Breast epithelium (tissue), 4 donors: ENCODE measurements at places on chromosomes 16 and 17. TPM values are rescaled to one million over a fixed set of nuclear protein-coding genes. Genes with fewer than 3 reads are reported as not detected.

DNA sequence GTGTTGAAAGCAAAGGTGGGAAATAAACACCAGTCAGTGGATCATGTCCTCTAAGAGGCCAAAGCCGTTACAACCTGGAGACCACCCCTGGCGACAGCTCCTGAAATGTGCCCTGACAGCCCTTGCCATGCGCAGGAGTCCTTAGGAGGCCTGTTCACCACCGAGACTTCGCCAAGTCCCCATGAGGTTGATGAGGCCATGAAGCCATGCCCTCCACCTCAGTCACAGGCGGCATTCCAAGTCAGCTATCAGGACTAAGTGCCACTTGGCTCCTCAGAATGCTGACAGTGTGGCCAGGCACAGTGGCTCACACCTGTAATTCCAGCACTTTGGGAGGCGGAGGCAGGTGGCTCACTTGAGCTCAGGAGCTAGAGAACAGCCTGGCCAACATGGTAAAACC, 27.1 kb downstream of the ADAM11 start:
- no peaks in the 10 kb centered on the region for H3K36me3 ChIP-seq
- no peak for DNase-seq
- no peak overlapping the region for H3K27ac ChIP-seq
- H3K4me1 ChIP-seq = no peaks in the 10 kb centered on the region
- H3K4me3 ChIP-seq = no peak overlapping the region

DNA sequence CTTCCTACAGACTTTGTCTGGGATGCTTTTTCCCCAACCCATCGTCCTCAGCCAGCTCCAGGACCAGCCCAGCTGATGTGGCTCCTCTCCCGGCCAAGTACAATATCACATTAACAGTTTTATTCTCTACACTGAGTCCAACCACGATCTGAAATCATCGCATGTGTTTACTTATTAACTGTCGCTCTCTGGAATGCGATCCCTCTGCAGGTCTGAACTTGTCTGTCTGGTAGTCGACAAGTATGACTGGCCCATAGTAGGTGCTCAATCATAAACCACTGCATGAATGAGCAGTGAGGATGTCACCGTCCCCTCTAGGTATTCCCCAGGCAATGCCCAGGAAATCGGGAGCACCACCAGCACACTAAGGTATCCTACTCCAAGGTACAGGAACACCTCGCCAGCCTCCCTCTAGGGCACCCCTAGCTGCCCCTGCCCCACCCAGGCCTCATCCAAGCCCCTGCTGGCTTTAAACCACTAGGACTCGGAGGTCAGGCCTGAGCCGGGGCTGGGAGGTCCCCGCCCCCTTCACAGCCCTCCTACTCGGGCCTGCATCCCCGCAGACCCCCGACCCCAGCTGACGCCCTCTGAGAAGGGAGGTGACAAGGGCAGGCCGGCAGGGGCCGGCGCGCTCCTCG, 27.7 kb downstream of the RTN4RL1 start:
- H3K4me3 ChIP-seq = peak overlapping the region; percentile 55
- H3K27ac ChIP-seq = peak overlapping the region; percentile 89
- peaks cover 6% of the 10 kb centered on the region for H3K4me1 ChIP-seq

DNA sequence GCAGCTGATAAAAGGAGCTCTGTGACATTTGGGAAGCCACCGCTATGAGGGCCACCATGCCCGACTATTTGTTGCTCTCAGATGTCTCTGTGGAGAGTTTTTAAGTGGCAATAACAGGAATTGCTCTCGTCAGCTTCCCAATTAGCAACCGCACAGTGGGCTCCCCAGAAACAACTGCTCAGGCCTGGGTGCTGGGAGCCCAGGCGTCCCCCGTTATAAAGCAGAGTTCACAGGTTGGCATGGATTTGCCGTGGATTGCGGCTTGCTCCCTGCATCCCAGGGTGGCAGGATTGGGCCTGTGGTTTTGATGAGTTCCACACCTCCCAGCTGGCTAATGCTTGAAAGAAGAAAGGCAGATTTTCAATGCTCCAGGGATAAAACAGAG, 289.9 kb downstream of the CPPED1 start:
- no peaks in the 10 kb centered on the region for H3K4me1 ChIP-seq
- no peak overlapping the region for H3K4me3 ChIP-seq
- no peaks in the 10 kb centered on the region for H3K27me3 ChIP-seq
- no peaks in the 10 kb centered on the region for H3K36me3 ChIP-seq
- DNase-seq = no peak

- no peaks in the 10 kb centered on the region for H3K4me1 ChIP-seq
- no peaks in the 10 kb centered on the region for H3K36me3 ChIP-seq
- H3K27me3 ChIP-seq = no peaks in the 10 kb centered on the region
- DNase-seq = no peak
- H3K27ac ChIP-seq = no peak overlapping the region
Observed at GRCh38 chr17:79870540-79870939, 31.3 kb upstream of the CBX4 start.

GRCh38 chr16:54241525-54241924, 45.1 kb downstream of the IRX3 start:
- no peak overlapping the region for H3K27ac ChIP-seq
- no peaks in the 10 kb centered on the region for H3K36me3 ChIP-seq
- H3K27me3 ChIP-seq = no peaks in the 10 kb centered on the region

DNA sequence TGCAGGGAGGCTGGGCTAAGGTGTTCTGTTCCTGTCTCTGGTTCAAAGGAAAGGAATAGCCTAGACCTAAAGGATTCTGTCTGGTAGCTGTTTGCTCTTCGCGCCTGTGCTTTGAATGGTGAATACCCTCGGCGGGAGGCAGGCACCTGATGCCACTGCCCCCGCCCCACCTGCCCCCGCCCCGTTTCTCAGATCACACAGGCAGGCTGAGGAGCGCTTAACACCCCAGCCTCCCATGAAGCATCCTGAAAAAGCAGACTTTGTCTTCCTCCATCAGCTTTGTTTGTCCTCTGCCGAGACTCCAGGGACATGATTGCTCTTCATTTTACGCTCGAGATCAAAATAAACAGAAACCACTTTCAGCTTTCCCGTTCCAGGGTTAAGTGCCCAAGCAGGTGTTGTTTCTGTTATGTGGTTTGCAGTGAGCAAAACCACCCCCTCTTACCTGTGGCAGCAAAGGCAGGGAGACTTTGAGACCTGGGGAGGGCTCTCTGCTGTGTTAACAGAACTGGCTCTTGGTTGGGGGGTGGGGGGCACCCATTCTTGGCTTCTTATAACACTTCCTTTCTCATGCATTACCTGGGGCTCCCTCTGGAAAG, 452.1 kb downstream of the WWOX start:
- no peak overlapping the region for H3K27ac ChIP-seq
- no peaks in the 10 kb centered on the region for H3K36me3 ChIP-seq
- no peaks in the 10 kb centered on the region for H3K27me3 ChIP-seq
- no peak overlapping the region for H3K4me3 ChIP-seq
- no peak for DNase-seq
- no peaks in the 10 kb centered on the region for H3K4me1 ChIP-seq

DNA sequence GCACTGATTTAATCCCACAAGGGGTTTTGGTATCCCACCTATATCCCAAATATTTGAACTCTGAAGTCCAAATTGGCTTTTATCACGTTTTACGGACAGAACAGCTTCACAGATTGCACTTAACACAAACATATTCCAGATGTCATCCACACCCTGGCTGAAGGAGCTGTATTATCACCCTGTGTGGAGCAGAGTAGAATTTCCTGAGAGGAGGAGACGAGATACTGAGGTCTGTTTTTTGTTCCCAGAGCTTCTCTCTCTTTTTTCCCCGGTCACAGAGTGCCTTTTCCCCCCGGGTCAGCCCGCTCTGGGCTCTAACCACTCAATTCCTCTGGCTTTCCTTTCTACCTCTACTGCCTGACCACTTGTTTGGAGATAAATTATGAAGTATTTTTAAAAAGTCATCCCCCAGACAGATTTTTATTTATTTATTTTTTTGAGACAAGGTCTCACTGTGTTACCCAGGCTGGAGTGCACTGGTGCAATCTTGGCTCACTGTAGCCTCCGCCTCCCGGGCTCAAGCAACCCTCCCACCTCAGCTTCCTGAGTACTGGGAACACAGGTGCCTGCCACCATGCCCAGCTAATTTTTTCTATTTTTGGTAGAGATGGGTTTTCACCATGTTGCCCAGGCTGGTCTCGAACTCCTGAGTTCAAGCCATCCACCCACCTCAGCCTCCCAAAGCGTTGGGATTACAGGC, 30.7 kb downstream of the DNAH2 start:
- DNase-seq = no peak

DNA sequence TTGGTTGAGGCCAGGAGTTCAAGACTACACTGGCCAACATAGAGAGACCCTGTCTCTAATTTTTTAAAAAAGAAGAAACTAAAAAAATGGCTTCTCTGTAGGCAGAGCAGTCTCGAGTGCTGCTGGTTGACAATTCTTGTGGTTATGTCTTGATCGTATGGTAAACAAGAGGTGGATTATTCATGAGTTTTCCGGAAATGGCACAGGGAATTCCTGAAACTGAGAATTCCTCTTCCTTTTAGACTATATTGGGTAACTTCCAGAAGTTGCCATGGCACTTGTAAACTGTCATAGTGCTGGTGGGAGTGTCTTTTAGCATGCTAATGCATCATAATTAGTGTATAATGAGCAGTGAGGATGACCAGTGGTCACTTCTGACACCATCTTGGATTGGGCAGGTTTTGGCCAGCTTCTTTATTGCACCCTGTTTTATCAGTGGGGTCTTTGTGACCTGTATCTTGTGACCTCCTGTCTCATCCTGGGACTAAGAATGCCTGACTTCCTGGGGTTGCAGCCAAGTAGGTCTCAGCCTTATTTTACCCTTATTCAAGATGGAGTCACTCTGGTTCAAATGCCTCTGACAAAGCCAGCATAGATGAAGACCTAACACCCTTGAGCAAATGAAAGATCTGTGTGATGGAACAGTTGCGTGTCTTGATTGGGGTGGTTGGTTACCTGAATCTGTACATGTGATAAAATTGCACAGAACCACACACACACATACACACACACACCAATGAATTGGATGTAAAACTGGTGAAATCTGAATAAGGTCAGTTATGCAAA, 30.2 kb downstream of the BMERB1 start:
- H3K4me1 ChIP-seq = no peaks in the 10 kb centered on the region
- no peaks in the 10 kb centered on the region for H3K36me3 ChIP-seq
- H3K27me3 ChIP-seq = no peaks in the 10 kb centered on the region

- H3K4me1 ChIP-seq = peaks cover 8% of the 10 kb centered on the region
- H3K4me3 ChIP-seq = no peak overlapping the region
- no peak for DNase-seq
- H3K27ac ChIP-seq = peak overlapping the region; percentile 84
- H3K27me3 ChIP-seq = no peaks in the 10 kb centered on the region
- no peaks in the 10 kb centered on the region for H3K36me3 ChIP-seq
Observed at GRCh38 chr16:2836646-2837508, 6.8 kb downstream of the ZG16B start.

GRCh38 chr17:77688369-77688768, 270.1 kb upstream of the TNRC6C start:
- no peak overlapping the region for H3K27ac ChIP-seq
- H3K36me3 ChIP-seq = no peaks in the 10 kb centered on the region

Gene GAST
- not detected for total RNA-seq

Gene SMIM36
- not detected for total RNA-seq

Gene ERI2
- 26.2 TPM for total RNA-seq
